K562 (cell line): ENCODE measurements at places on chromosomes 5 and 9.

DNA sequence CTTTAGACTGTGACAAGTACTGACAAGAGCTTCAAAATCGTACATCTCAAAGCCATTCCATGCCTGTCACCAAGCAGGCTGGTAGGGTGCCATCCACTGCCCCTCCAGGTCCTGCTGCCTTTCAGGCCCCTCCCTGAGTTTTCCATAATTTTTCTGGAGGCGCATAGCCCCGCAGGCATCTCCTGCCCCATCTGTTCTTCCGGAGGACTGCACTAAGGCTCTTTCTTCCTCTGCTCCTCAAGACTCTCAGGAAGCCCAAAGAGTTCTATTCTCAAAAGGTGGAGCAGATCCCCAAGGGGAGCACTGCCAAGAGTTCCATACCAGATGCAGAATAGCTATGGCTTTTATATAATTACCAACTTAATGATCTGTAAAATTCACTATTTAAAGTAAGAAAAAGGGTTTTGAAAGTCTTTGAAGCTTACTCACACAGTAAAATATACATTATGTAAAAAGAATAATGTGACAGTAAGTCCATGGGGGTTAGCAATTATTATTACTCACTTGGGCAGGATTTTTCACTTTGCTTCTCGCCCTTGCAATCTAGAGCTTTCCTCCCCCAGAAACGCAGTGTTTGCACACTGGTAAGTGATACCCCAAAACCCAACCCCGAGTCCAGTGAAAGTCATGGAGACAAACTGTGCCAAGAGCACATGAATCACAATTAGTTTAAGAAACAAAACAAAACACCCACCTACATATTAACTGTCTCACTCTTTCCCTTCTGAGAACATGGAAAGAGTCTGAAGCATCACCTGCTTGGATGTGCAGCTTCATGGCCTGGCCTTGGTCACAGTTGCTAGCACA lies 114.1 kb upstream of the DAPK1 start:
- no peak overlapping the region for H3K27ac ChIP-seq
- no peak overlapping the region for H3K4me3 ChIP-seq

- H3K4me1 ChIP-seq = no peaks in the 10 kb centered on the region; the same call in 2 of the 3 replicates
- H3K4me3 ChIP-seq = no peak overlapping the region
- no peak for DNase-seq
- H3K36me3 ChIP-seq = no peaks in the 10 kb centered on the region
- H3K27me3 ChIP-seq = no peaks in the 10 kb centered on the region
These were observed 54.5 kb downstream of the STK10 start for GRCh38 chr5:172133359-172134029.

- H3K4me1 ChIP-seq = no peaks in the 10 kb centered on the region
- H3K36me3 ChIP-seq = no peaks in the 10 kb centered on the region
- H3K4me3 ChIP-seq = no peak overlapping the region
- no peak for DNase-seq
These were observed 303.6 kb upstream of the CLINT1 start for GRCh38 chr5:158162479-158163034.

DNA sequence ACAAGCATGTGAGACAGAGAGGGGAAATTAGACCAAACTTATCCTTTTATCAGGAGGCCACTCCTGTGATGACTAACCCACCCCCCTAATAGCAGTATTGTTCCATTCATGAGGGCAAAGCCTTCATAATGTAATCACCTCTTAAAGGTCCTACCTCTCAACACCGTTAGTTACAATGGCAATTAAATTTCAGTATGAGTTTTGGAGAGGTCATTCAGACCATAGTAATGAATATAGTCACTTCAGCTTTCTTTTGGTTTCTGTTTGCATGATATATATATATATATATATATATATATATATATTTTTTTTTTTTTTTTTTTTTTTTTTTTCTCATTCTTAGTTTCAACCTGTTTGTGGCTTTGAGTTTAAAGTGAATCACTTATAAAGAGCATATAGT lies 10.5 kb downstream of the ADGRV1 start:
- H3K27ac ChIP-seq = no peak overlapping the region
- DNase-seq = no peak
- no peak overlapping the region for H3K4me3 ChIP-seq
- H3K36me3 ChIP-seq = no peaks in the 10 kb centered on the region
- H3K4me1 ChIP-seq = no peaks in the 10 kb centered on the region

- no peaks in the 10 kb centered on the region for H3K36me3 ChIP-seq
- peaks cover 6% of the 10 kb centered on the region for H3K4me1 ChIP-seq
- no peak overlapping the region for H3K4me3 ChIP-seq
- DNase-seq = no peak
- H3K27ac ChIP-seq = no peak overlapping the region
These were observed 29.3 kb downstream of the UBE2R2 start for GRCh38 chr9:33846231-33846630.

DNA sequence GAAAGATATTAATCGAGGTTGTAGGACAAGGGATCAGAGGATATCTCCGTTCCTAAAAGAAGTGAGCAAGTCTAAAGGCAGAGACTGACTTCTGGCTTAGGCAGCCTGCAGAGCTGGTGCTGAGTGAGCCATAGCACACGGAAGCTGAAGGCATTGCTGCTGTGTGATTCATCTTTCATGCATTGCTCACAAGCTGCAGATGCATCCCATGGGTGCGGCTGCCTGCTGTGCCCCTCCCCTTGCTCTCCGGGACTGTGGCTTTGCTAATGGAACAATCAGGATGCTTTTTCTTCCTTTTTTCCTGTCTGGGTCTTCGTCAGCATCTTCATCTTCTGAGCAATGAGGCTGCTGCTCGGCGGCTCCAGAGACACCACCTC lies 341.4 kb downstream of the DIRAS2 start:
- no peaks in the 10 kb centered on the region for H3K27me3 ChIP-seq
- no peaks in the 10 kb centered on the region for H3K4me1 ChIP-seq
- no peak for DNase-seq
- no peak overlapping the region for H3K4me3 ChIP-seq
- H3K36me3 ChIP-seq = no peaks in the 10 kb centered on the region

DNA sequence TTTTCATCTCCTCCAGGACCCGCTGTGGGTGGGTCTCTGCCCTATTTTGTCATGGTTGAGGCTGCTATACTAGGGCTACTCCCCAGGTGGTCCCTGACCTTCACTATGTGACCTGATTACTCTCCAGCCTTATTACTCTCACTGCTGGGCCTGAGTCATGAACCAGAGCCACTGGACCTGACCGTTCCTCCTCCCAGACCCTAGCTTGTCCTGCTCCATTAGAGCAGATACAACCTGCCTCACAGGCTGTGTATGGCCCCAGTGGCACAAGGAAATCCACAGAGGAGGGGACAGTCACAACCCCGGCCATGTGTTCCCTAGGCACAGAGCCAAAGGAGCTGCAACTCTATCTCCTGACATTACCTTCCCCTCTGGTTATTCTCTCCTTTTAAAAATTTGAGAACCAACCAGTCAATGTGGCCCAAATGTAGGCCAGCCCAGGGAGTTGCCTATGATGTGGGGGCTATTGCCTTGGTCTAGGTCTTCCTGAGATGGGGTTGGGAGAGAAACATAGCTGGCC lies 96.0 kb upstream of the FSTL4 start:
- H3K27me3 ChIP-seq = peaks cover 9% of the 10 kb centered on the region; the same call in 1 of the 2 replicates
- H3K4me1 ChIP-seq = no peaks in the 10 kb centered on the region
- DNase-seq = no peak
- H3K27ac ChIP-seq = no peak overlapping the region
- no peaks in the 10 kb centered on the region for H3K36me3 ChIP-seq
